ENCODE measurements at places on chromosomes 5 and 9.

GRCh38 chr5:152560512-152561137, 155.5 kb upstream of the NMUR2 start:
- peak; percentile 39 for DNase-seq

- DNase-seq: no peak
Measured at GRCh38 chr5:43168175-43168574, 23.9 kb upstream of the NIM1K start.

- DNase-seq: no peak
Measured at GRCh38 chr5:154345255-154345952, 100.4 kb upstream of the SAP30L start.

DNA sequence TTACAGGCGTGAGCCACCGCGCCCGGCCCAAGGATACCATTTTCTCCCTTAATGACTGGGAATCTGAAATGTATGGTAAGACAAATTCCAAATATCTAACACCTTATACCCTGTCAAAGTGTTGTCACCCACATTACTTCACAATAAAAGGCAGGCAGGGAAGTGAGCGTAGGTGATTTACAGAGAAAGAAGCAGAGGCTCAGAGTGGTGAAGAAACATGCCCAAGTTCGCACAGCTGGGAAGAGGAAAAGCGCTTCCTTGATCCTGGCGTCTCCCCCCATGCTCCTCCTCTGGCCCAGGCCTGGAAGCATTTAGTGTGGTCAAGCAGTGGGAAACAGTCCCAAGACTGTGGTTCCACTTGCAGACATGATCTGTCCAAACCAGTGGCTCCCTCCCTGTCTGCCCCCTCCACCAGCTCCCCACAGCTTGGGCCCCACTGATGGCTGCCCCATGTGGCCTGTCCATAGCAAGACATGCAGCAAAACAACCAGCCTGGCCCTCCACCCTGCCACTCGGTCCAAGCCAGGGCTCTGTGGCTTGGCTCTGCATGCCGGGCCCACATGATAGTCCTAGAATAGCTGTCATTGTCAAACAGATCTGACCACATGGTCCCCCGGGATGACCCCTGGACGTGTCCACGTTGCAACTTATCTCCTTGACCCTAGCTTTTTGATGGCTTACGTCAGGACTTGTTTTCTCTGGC, 107.2 kb downstream of the TTLL11 start:
- DNase-seq: no peak

DNA sequence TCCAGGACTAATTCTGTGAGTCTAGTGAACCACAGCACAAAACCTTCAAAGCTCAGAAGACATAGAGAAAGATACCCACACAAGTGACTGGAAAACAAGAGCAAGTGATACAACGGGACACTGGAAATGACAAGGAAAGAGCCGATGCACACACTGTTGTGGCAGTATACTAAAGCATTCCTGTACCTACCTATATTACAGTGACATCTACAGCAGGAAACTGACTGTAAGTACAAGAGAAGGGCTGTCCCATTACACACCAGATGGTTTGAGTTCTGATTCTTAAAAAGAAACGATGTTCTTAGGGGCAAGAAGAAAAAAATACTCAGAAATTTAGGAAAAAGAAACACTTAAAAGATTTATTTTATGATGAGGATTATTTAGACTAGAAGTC, 18.5 kb downstream of the TMEM245 start:
- DNase-seq: no peak

DNA sequence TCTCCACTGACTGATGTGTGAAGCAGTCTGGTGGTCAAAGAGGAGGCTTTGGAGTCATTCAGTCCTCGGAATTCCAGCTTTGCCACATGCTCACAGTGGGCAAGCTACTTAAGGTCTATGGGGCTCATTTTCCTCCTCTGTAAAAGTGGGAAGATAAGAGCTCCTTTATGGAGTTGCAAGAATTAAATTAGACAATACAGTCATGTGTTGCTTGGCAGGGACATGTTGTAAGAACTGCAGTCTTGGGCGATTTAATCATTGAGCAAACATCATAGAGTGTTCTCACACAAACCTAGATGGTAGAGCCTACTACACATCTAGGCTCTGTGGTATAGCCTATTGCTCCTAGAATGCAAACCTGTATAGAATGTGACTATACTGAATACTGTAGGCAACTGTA, 253.9 kb downstream of the SH3GL2 start:
- peak; percentile 7 for DNase-seq

GRCh38 chr5:97136475-97136874, 5.9 kb downstream of the LIX1 start:
- DNase-seq: no peak

GRCh38 chr5:60810438-60811085, 33.5 kb downstream of the ELOVL7 start:
- DNase-seq: no peak

- peak; percentile 98 for DNase-seq
Measured at GRCh38 chr5:141560725-141561483, 57.9 kb downstream of the DIAPH1 start.

DNA sequence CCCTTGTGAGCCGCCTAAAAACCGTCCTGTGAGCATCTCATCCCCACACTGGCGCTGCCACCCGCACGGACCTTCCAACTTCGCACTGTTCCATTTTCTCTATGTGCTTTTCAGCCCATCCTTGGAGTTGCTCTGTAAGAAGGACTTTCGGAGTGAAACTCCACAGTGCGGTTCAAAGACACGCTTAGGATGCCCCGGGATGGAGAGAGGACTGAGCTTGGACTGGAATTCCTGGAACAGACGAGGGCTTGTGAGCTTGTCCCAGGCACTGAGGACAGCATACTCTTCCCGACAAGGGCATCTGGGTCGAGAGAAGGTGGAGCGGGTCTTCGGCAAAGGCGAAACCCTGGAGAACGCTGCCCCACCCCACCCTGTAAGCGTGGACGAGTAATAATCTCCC, 187.8 kb downstream of the MEF2C start:
- DNase-seq: no peak

- no peak for DNase-seq
Measured at GRCh38 chr9:129556491-129557191, 64.3 kb downstream of the C9orf50 start.

DNA sequence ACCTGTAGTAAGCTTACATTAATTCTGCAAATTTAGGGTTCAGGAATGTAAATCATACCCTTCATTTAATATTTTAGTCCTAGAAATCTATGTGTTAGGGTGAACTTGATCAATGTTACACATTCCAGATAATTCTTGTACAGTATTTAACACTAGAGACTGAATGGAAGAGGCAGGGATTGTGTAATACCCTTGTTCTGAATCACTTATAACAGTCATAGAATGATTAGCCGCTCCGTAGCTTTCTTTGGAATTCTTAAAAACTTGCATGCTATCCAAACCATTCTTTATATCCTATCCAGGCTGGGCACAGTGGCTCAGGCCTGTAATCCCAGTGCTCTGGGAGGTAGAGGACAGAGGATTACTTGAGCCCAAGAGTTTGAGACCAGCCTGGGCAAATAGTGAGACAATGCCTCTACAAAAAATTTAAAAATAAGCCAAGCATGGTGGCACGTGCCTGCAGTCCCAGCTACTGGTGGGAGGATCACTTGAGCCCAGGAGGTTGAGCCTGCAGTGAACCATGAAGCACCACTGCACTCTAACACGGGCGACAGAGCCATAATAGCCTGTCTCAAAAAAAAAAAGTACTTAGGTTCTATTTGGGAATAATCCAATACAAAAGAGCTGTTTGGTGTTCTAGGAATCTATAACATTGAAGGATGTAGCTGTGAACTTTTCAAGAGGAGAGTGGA, 8.3 kb downstream of the ZNF483 start:
- peak; percentile 62 for DNase-seq

GRCh38 chr5:124909734-124910133, 163.3 kb upstream of the ZNF608 start:
- no peak for DNase-seq

GRCh38 chr5:112646139-112646936, 91.3 kb upstream of the APC start:
- DNase-seq: no peak

DNA sequence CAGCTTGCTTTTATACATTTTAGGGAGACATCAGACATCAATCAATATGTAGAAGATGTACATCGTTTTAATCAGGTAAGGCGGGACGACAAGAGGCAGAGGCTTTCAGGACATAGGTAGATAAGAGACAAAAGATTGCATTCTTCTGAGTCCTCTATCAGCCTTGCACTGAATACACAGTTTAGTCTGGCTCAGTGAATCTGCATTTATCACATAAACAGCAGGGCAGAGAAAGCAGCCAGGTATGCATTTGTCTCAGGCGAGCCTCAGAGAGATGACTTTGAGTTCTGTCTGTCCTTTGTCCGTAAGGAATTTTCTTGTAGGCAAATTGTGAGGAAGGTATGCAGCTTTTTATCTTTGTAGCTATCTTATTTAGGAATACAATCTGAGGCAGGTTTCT, 202.8 kb upstream of the TAS2R1 start:
- no peak for DNase-seq

GRCh38 chr5:68057191-68057590, 158.4 kb upstream of the PIK3R1 start:
- peak; percentile 58 for DNase-seq

- no peak for DNase-seq
Measured at GRCh38 chr9:83622433-83622938, 457 bp upstream of the IDNK start.

DNA sequence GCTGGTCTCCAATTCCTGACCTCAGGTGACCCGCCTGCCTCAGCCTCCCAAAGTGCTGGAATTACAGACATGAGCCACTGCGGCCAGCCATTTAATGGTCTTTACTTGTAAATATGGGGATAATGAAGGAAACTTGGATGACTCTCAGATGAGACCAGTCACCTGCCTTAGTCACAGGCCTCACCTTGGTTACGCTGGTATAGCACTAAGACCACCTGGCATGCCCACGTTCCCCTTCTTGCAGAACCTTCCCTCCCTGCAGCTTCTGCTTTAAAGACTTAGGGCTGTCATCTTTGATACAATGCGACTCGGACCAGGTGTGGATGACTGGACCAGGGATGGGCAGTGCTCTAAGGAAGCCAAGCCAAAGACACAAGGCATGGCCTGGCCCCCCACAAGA, 629.9 kb downstream of the CCDC171 start:
- DNase-seq: no peak

GRCh38 chr9:76456202-76456926, 2.6 kb upstream of the GCNT1 start:
- peak; percentile 87 for DNase-seq

- no peak for DNase-seq
Measured at GRCh38 chr5:37028910-37029309, 152.3 kb downstream of the NIPBL start.

DNA sequence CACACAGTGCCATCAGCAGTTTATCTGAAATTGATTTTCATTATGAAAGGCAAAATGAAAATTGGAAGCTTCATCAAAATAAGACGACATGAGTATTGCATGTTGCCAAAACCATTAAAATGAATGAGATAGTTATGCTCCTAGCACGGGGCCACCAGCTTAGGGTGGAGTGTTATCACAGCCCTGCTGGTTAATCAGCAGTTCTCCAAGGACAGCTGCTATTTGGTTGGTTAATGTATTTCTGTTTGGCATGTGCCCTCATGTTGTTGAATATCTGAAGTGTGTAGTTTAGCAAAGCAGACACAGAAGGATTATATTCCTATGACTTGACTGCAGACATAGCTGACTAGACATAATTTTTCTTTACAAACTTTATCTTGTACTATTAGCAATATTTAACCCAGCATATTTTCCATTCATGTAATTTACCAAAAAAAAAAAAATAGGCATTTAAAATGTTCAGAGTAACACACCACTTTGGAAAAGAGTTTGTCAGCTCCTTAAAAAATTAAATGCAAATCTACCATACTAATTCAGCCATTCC, 98.6 kb upstream of the PIK3R1 start:
- no peak for DNase-seq

DNA sequence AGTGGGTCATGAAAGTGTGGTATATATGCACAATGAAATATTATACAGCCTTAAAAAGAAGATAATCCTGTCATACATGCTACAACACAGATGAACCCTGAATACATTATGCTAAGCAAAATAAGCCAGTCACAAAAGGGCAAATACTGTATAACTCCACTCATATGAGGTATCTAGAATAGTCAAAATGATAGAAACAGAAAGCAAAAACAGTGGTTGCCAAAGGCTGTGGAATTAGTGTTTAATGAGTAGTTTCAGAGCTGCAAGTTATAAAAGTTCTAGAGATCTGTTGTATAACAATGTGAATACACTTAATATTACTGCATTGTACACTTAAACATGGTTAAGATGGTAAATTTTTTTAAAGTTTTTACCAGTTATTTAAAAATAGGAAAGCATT, 135.0 kb downstream of the OXCT1 start:
- DNase-seq: no peak

GRCh38 chr9:32339424-32339823, 45.0 kb upstream of the ACO1 start:
- no peak for DNase-seq

DNA sequence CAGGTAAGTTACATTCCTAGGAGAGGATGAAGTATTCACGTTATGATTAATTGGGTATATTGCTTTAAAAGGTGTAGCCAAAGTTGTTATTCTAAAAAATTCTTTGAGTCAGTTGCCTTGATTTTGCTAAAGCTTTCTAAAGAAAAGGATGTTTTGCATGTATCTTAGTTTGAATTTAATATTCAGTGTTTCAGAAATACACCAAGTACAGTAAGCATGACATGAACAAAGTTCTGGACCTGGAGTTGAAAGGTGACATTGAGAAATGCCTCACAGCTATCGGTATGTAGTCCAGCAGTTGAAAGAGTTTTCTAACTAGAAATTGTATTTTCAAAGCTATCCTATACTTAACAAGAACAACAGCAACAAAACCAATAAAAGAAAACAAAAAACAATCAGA, 14.2 kb downstream of the ANXA1 start:
- no peak for DNase-seq

DNA sequence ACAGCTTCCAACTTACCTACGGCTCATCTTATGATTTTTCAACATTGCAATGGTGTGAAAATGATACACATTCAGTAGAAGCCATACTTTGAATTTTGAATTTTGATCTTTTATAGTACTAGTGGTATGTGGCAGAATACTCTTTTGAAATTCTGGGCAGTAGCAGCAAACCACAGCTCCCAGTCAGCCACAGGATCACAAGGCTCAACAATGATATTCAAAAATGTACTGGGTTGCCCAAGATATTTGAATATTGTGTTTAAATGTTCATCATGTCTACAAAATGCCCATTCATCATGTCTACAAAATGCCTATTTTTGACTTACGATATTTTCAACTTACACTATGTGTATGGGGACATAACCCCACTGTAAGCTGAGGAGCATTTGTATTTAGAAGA, 81.3 kb upstream of the PRR16 start:
- DNase-seq: peak; percentile 66

GRCh38 chr5:544675-545355, 20.6 kb upstream of the SLC9A3 start:
- DNase-seq: no peak

DNA sequence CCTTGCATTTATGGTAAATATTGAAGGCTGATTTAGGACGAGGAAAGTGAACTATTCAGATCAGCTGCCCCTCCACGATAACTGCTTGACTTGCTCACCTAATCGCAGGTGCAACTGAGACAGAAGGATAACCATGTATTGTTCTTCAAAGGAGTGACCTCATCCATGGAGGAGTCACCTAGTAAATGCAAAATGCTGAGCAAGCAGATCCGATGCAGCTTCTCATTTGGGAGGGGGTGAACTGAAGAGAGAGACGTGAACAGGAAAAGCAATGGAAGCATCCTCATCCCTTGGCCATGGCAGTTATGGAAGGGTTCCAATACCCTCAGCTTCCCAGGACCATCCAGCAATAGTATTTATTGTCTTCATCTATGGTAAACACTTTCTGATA, 47.5 kb downstream of the RASGRF2 start:
- DNase-seq: no peak

All from amniotic epithelial cell (primary cell).